ENCODE measurements at places on chromosomes 5 and 9.

DNA sequence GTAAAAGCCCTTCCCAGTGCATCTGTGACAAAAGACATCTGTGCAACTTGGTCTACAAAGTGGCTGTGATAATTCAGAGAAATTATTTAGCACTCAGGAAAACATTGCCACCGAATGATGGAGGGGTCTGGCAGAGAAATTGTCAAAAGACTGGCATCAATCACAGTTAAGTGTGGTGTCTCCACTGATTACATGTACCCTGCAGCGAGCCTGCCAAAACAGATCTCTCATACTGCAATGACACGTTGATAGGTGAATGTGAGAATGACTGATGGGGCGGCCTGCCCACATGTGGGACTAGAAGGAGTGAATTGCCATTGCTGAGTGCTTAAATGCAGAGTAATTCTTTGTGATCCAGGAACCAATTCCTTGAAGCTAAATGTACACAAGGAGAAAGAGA lies 136.4 kb upstream of the PCSK5 start:
- ATAC-seq, result no peak

- ATAC-seq, result no peak
These were observed 10.5 kb downstream of the DOCK2 start for GRCh38 chr5:169647566-169647965.

DNA sequence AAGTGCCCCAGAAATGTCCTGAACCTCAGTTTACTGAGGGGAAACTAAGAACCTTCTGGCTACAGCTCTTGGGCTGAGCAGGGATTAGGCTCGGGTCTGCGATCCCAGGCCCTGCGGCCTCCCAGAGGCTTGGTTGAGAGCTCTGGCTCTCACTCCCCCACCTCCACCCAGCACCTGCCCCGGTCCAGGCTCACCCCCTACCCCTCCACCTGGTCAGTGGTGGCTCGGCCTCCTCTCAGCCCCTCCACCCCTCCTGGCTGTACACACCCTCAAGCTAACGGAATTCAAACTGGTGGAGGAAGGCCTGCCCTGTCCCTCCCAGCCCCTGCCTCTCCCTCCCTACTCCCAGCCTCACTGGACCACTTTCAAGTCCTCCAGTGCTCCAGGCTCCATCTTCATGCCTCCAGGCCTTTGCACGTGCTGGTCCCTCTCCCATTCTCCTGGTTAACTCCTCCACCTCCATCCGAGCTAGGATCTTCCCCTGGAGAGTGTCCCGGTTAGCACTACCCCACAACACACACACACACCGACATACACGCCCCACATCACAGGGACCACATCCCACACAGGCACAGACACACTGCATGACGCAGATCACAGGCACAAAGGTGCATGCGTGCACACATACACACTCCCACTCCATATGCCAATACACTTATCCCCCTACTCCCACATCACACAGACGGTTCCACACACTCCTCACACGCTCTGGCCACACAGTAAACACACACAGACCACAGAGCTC lies 130.9 kb downstream of the C9orf50 start:
- no peak for ATAC-seq

- no peak for ATAC-seq
These were observed 144.7 kb upstream of the LRRTM2 start for GRCh38 chr5:139019880-139020279.

DNA sequence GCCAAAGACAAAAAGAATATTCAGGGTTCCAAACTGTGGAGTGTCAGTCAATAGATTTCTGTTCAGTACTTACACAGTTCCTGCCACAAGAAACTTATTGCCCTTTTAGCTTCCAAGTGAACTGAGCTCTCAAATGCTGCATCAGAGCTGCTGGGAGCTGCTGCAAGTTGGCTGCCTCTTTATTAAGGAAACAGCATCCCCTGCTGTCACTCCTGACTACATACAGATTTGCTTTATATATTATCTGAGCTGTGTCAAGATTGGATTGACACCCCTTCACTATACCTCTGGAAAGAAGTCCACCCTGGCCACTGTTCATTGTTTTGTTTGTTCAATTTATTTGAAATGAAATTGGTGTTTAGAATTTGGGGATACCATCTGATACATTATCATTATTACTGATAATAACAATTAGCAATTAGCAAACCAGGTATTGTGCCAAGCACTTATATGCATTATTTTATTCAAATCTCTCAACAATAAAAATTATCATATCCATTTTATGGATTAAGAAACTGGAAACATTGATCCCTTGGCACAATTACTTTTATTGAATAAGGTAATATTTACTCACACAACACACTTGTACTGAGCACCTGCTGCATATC lies 16.4 kb upstream of the C5orf58 start:
- no peak for ATAC-seq

GRCh38 chr9:133892193-133892920 lies 99.8 kb downstream of the VAV2 start:
- no peak for ATAC-seq

- ATAC-seq, result no peak
These were observed 189.3 kb downstream of the AOPEP start for GRCh38 chr9:94915476-94916450.

- no peak for ATAC-seq
These were observed 1.2 kb downstream of the G3BP1 start for GRCh38 chr5:151772846-151773561.

DNA sequence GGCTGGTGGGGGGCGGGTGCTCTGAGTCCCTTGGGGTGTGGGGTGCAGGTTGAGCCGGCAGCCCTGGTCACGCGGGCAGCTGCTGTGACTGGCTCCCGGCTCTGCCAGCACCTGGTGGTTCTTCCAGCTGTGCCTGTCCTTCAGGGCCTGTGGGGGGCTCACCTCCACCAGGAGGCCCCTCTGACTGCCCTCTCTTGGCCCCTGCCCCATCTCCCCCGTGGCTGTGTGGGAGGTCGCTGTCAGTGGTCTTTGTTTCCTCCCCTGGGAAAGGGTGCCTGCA lies 3.3 kb downstream of the RXRA start:
- no peak for ATAC-seq

DNA sequence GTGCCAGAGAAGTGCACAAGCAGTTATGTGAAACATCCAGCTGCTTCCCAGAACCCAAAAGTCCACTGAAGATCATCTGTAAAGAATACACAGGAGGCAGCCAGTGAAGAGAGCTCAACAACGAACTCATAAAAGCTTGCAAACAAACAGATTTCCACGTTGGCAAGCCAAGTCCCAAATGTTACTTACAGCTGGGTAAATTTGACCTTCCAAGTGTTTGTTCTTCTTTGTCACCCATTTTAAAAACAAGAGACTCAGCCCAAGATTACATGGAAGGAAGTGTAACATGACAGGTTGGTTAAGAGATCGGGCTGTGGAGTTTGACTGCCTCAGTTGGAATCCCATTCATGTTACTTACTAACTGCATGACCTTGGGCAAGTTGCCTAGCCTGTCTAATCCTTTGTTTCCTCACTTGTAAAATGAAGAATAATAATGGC lies 174.9 kb upstream of the PAPPA start:
- no peak for ATAC-seq

GRCh38 chr9:127970401-127971313 lies 10.1 kb downstream of the EEIG1 start:
- peak; percentile 91 for ATAC-seq

- no peak for ATAC-seq
These were observed 394.1 kb downstream of the ZNF608 start for GRCh38 chr5:124352312-124352711.

DNA sequence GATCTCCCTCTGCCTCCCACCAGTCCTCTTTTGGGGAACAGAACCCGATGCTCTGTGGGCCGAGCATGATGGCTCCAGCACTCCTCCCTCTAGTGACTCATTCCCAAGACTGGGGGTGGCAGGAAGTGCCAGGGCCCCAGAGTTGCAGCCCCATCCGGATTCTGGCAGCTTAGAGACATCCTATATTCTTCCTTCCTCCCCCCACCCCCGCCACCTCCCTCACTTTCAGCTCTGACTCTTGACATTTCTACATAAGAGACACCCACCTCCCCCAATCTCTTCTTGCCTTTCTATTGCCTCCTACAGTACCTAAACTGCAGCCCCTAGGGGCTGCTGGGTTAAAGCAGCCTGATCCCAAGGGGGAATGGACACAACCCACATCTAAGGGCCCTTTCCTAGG lies 47.1 kb upstream of the MATR3 start:
- peak; percentile 93 for ATAC-seq

GRCh38 chr5:131758520-131758900 lies 38.3 kb downstream of the FNIP1 start:
- ATAC-seq, result no peak

DNA sequence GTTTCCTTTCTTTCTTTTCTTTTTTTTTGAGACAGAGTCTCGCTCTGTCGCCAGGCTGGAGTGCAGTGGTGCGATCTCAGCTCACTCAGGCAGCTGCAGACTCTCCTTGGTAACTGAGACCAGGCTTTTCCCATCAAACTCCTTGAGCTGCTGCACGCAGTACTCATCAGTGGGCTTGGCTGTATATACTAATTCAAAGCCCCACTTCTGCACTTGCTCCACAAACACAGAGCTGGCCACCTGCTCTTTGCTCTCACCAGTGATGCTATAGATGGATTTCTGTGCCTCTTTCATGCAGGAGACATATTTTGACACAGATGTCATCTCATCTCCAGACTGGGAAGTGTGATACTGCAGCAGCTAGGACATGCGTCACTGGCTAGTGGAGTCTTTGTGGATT lies 252.7 kb downstream of the AP3B1 start:
- no peak for ATAC-seq

DNA sequence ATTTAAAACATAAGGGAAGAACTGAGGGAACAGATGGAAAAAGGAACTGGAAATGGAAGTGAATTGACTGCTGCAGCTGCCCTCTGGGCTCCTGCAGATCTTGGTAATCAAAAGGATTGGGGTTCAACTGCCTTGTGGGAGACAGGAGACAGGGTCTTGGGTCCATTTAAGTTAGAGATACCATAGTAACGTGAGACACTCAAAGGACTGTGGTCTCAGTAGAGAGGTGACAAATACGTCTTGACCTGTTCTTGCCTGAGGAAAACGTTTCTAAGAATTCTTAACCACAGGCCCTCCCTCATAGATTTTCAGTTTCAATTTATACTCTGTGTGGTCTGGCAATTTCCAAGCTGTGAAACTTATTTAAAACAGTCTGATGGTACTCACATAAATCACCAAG lies 100.8 kb upstream of the DHFR start:
- peak; percentile 85 for ATAC-seq

DNA sequence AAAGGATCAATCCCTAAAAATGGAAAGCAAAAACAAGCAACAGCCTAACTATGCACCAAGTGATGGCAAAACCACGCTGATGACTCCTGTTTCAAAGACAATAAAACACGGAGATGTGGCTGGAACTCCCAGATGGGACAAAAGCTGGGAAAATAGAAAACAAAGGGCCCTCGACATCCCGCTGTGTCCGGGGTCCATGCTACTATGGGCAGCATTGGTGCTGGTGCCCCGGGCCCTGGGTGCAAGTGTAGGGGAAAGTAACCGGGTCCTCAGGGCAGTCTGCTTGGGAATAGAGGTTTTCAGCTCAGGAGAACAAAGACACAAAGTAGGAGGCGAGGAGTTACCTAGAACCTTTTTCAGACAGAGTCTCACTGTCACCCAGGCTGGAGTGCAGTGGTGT lies 46.1 kb downstream of the MRPL36 start:
- no peak for ATAC-seq

- ATAC-seq, result no peak
These were observed 756.7 kb upstream of the RGMB start for GRCh38 chr5:98016771-98017170.

DNA sequence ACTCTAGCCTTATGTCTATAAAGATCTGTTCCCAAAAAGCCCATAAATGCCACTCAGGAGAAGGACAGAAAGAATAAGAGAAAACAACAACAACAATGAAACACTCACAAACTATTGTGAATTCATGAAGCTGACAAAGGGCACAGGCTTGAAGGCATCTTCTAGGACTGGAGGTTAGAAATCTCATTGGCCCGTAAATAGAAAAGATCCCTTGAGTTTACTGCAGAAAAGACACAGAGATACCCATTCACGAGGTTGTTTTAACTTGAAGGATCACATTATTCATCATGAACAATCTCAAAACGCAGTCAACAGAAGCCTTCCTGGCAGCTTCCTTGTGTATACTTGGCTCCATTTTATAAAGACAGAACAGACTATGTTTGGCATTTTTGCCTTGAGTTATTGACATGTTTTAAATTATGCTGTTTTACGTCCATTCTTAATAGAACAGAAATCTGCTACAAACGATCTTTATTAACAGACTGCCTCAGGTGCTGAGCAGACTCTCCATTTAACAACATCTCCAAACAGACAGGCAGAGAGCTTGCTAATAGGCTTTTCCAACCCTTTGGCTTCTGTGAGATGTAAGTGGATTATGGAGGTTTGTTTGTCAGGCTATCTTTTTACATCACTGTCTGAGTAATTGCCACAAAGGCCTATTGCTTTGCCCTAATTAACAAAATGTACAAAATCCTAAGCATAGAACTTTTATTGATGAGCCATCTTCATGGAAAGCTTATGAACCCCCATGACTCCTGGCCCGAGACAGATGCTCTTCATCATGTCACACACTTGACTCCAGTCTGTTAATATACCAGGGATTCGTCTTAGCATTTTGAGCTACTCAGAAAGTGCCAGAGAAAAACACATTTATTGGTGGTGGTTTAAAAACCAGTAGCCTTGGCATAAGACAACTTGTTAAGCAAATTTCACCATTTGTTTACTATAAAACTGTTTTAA lies 735.3 kb upstream of the ZNF608 start:
- no peak for ATAC-seq

Data from activated CD4-positive, CD25-positive, alpha-beta regulatory T cell treated with anti-CD3 and anti-CD28 coated beads, Interleukin-2, amount 50 U/mL, for 24 hours (primary cell).